ENCODE measurements at places on chromosomes 16 and 17.

DNA sequence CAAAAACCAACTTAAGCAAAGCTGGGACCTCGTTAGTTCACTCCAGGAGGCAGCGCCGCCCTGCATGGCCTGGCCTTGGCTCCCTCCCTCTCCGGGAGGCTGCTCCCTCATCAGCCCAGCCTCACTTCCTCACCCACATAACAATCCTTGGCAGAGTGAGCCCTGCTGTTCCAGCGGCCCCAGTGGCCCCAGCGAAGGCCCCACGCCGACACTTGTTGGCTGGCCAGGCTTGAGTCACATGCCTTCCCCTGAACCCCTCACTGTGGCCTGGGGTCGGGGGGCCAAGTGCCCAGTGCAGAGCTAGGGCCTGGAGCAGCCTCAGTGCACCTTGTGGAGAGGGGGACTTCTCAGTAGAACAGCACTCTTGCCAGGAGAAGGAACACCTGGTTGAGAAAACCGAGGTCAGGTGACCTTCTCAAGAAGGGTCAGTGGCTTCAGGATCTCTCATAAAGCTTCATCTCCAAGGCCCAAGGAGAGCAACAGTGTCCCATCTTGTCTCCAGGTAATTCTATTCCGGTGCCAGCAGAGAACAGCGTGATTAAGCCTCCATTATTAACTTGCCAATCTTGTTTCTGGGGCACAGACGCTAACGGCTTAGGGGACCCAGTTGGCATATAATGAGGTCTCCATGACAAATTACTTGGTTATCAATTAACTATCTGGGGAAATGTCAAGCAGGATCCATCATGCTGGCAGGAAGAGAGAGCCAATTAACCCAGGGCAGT, 26.8 kb downstream of the ENDOV start:
- DNase-seq = no peak

GRCh38 chr16:14606102-14606501, 24.0 kb downstream of the PARN start:
- no peak for DNase-seq

DNA sequence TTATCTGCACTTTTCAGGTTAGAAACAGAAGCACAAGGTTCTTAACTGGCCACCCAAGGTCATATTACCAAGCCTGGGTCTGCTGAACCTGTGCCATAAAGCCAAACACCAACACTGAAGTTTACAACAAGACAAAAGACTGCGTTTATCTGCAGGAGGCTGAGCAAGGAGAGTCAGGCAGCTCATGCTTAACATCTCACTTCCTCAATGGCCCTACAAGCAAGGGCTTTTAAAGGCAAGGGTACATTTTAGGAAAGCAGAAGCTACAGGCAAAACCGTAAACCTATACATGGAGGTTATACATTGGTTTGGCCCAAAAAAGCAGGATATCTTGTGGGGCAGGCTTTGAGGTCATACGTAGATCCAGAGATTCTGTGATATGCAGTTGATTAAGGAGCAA, 91.2 kb downstream of the GNAO1 start:
- DNase-seq = no peak

GRCh38 chr16:1992704-1993317, 3.0 kb downstream of the SYNGR3 start:
- no peak for DNase-seq

- DNase-seq = no peak
These were observed 18.2 kb downstream of the IGSF6 start for GRCh38 chr16:21634216-21634615.

DNA sequence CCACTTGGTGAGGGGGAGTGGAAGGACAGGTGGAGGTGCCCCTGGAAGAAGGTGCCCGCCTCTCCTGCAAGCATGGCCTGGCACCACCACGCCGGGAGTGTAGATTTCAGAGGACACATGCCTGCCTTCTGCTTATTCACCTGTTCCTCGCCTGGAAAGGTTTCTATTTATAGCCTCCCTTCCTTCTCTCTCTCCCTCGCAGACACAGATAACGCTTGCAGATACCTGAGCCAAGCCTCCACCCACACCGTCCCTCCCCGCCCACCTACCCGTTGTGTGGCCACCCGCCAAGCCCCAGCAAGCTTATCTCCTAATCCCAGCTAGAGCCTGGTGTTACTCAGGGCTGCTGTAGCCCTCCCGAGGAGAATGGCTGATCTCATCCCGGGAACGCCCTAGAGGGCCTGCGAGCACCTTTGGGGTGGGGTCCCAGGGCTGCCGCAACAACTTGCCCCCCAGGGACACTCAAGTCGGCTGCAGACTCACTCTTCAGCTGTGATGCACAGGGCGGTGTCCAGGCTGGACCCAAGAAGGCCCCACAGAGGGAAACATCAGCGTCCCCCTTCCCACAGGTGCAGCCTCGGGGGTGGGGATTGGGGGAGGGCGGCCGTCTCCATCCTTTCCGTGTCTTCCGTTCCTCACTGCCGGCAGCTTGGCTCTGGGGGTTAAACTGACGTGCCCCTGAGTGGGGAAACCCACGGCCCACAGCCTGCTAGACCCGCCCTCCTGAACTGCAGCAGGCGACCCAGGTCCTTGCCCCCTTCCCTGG, 1.9 kb upstream of the SNAI3 start:
- DNase-seq = no peak

GRCh38 chr17:73934696-73935095, 268.8 kb upstream of the RPL38 start:
- DNase-seq = no peak

DNA sequence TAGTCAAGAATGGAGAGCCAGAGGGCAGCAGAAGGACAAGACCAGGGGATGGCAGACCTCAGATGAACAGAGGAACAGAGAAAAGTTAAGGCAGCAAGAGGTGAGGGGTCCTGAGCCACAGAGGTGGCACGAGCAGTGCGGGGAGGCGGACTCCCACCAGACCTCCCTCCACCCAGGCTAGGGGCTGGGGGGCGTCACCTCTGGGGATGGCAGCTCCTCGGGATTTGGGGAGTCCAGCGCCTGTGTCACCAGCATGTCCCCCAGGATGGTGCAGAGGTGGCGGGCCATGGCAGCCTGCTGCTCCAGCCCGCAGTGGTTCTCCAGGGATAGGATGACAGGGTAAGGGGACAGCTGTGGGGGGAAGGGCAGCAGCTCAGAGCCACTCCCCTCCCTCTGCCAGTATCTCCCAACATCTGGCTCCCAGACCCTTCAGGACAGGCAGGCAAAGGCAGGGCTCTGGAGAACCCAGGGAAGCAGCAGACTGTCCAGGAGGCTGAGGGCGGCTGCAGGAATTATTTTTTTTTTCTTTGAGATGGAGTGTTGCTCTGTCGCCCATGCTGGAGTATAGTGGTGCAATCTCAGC, 15.8 kb downstream of the PLCD3 start:
- DNase-seq = no peak

DNA sequence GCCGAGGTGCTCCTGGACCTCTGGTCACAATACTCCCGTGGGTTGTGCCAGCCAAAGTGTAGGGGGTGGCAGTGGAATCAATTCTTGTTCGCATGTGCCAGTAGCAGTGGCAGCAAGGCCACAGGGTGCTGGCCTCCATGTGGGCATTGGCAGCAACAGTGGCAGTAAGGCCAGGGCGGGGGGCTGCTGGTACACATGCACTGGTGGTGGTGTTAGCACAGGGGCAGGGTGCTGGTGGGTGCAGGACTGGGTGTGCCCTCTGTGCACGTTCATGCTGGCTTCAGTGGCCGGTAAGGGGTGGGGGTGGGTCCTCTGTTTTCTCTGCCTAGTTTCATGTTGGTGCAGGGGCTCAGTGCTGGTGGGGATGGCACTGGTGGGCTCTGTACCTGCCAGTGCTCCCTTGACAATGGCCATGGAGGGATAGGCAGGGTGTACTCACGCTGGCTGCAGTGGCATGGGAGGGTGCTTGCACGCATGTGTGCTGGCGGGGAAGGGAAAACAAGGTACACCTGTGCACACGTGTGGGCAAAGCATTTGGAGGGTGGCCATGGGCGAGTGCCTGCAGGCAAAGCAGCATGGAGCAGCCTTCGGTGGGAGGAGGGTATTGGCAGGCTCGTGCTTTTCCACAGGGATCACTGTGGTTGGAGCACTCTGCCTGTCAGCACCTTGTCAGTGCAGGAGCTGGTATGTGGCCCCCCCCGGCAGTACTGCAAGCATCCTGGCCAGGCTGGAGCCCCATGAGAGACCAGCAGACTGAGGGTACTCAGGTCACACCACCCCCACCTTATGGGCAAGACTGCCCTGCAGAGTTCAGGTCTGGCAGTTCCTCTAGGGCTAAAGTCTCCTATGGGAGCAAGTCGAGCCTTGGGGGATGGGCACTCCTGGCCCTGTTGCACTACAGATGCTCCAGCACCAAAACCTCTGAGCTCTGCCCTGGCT, 35.8 kb downstream of the NF1 start:
- DNase-seq = no peak

- DNase-seq = no peak
These were observed 116.0 kb downstream of the SNX29 start for GRCh38 chr16:12092544-12092921.

GRCh38 chr16:59173408-59173831, 439.3 kb upstream of the GOT2 start:
- no peak for DNase-seq

DNA sequence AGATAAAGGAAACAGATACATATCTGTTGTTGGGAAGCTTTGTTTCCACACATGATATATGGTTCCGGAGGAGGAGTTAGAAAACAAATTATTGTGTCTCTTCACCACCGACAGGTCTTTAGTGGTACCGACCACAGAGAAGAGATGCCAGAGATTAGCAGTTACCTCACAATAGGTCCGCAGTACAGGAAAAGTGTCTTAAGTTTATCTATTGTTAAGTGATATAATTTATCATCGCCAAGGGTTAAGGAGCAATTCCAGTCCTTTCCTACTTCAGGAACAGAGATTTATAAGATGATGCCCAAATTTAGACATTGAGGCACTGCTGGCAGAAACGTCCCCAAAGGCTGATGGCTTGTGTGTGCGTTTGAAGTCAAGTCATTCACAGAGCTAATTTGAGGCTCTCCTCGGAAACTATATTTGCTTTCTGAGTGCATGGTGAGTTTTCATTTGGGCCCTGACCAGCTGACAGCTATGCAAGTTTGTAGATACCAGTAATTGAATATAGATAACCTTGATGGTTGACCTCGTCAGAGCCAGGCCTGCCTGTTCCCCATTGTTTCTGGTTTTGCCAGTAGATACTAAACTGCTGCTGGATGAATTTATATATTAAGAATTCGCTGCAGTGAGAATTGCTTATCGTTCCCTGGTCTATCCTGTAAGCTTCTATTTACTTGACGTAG, 196.4 kb upstream of the IRX3 start:
- no peak for DNase-seq

GRCh38 chr17:78107457-78107856, 21.1 kb downstream of the TMC6 start:
- DNase-seq = no peak

DNA sequence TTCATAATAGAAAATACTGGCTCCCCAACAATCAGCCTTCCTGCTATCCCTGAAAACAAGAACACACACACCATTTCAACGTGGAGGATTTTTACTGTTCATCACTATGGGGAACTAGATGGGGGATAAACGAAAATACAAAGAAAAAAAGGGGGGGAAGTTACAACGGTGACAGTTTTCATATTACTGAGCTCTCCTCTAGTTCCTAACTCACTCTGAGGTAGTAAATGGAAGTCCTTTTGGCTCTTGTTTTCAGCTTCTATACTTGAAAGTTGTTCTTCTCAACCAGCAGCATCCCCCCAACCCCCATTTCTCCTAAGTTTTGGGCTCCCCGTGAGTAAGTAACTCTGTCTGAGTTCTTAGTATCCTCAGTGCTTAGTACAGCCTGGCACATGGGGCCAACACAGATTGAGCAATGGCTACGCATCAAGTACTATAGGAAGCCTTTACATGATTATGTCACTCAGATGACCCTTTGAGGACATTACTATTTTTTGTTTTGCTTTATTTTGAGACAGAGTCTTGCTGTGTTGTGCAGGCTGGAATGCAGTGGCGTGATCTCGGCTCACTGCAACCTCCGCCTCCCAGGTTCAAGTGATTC, 4.2 kb upstream of the CORO7 start:
- no peak for DNase-seq

DNA sequence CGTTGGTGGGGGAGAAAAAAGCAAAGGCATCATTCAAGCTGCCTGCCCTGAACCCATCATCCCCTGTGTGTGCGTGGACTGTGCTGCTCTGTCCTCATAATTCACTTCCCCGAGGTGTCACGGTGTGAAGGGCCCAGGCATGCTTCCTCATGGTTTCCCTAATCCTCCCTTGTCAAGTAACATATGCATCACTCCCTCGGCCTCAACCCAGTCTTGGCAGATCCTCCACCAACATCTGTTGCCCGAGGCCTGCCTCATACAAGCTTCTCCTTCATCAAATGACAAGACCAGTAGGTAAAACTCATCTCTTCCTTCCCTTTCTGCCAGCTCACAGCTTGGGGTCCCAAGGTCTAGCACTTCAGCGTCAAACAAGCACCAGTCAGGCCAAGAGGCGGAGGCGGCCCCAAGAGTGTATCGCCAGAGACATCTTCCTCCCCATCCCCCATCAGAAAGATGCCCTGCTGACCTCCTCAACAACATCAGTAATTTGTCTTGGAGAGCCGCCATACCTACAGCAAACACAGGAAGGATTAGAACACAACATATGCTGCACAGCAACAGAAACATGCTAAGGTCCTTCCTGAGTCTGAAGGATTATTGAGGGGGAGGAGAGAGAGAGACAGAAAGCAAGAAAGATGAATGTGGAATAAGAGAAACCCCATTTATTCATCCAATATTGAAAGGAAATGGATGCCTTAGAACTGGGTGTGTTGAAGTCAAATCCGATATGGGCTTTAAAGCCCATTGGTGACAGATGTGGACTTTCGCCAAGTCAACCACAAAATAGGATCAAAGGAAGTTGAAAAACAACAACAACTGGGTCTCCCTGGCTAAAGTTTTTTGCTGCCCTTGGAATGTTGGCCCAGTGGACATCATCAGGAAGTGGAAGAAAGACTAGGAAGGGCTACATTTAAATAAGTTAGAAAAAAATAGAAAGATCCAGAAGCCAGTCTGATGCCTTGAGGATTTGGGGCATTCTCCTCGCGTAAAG, 38.4 kb downstream of the SOX9 start:
- DNase-seq = no peak

GRCh38 chr17:74011966-74012365, 191.5 kb upstream of the RPL38 start:
- no peak for DNase-seq

GRCh38 chr17:73551759-73552158, 92.5 kb downstream of the SDK2 start:
- DNase-seq = no peak

GRCh38 chr16:62715701-62716100, 679.5 kb upstream of the CDH8 start:
- no peak for DNase-seq

- DNase-seq = no peak
These were observed 18.3 kb upstream of the RASD1 start for GRCh38 chr17:17514361-17514992.

DNA sequence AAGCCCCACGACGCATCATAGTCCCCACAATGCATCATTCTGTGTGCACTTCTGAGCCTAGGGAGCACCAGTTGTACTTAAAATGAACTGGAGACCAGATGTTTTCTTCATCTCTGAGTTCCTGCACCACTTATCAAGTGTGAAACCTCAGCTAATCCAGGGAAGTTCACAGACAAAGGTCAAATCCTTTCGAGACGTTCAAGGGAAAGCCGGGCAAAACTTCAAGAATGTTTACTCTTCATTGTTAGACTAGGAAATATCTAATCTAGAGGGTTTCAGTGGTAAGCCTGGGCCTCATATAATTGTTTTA, 4.6 kb upstream of the PMP22 start:
- DNase-seq = no peak
